Stimulated activated CD4-positive, alpha-beta T cell treated with anti-CD3 and anti-CD28 coated beads, Interleukin-15, amount 100 ng/mL, for 1 hour (primary cell): ENCODE measurements at places on chromosomes 2 and 18.

GRCh38 chr2:151721161-151721560 is 13.1 kb downstream of the NEB start:
- DNase-seq = no peak

- DNase-seq = no peak
Observed at GRCh38 chr2:109030870-109031475, 42.0 kb upstream of the EDAR start.

DNA sequence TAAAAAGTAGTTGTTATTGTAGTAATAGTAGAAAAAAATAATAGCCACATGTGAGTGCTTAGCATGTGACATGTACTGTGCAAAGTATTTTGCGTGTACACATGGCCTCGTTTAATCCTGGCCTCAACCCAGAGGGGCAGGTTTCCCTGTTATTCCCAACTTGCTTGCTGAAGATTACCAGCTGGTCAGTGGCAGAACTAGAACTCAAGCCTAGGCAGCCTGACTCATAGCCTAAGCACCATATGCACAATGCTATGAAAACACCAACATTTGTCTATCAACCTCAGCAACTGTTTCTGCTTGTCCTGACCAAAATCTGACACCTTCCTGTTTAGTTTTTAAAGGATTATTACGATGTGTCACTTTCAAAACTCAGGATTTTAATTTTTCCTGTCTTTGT is 234.9 kb upstream of the SMAD7 start:
- DNase-seq = no peak

GRCh38 chr2:70962885-70963878 is 15.2 kb upstream of the ANKRD53 start:
- no peak for DNase-seq

- no peak for DNase-seq
Observed at GRCh38 chr2:191863988-191864387, 17.1 kb upstream of the CAVIN2 start.

GRCh38 chr2:239400596-239401066 is at the start of gene HDAC4:
HDAC4 (minus strand) TSS chr2:239401020; CDS start chr2:239352699, 48,321 bp downstream.
- no peak for DNase-seq

DNA sequence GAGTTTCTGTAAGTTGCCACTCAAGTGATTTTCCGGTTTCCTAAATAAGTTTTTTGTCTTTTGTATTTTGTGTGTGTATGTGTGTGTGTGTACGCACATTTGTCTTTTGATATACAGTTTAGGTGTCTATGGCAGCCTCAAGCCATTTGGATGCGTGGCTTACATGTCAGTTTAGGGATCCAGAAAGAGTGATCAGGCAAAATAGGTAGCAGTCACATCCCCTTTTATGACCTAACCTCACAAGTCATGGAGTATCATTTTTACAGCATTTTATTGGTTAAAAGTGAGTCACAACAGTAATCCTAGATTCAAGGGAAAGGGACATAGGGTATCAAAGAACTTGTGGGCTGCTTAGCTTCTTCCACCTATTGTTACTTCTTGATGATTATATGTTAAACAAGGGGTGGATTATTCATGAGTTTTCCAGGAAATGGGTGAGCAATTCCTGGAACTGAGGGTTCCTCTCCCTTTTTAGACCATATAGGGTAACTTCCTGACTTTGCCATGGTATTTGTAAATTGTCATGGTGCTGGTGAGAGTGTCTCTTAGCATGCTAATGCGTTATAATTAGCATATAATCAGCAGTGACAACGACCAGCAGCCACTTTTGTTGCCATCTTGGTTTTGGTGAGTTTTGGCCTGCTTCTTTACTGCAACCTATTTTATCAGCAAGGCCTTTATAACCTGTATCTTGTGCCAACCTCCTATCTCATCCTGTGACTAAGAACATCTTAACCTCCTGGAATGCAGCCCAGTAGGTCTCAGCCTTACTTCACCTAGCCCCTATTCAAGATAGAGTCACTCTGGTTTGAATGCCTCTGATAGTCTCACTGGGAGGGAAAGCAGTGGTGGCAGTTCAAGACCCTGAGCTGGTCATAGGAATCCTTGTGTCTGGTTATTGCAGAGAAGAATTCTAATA is 8.6 kb upstream of the SOCS6 start:
- no peak for DNase-seq

GRCh38 chr2:182866095-182866460 is 359 bp downstream of the FRZB start:
- no peak for DNase-seq

DNA sequence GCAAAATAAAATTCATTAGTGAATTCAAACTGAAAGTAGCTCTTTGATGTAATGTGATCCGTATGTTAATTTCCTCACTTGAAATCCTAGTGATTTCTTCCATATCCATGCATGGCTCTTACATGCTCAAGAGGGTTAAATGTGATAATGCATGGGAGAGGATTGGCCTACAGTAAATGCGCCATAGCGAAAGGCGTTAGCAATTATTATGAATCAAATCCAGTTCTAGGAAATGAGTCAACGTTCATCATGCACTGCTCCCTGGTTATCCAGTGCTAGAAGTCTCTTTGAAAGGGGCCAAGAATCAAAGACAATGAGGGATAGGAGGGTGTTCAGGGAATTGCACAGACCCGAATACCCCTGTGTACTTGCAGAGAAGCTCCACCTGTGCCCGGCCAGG is 101.4 kb upstream of the RASGRP3 start:
- DNase-seq = no peak
